Thoracic aorta (tissue), 2 donors: ENCODE measurements at places on chromosomes 13 and 19. TPM values are rescaled to one million over a fixed set of nuclear protein-coding genes. Genes with fewer than 3 reads are reported as not detected.

The ODAD3 gene
- 2.0 TPM for total RNA-seq

The CNFN gene
- total RNA-seq, result not detected

The ANGPTL8 gene
- not detected for total RNA-seq

The CNN1 gene
- total RNA-seq, result 1,224 TPM

The CD37 gene
- 33.0 TPM for total RNA-seq

The CGB8 gene
- not detected for total RNA-seq

The RASGRP4 gene
- 16.9 TPM for total RNA-seq

The CDC42EP5 gene
- total RNA-seq, result 41.2 TPM

The PDCD5 gene
- 76.0 TPM for total RNA-seq

The KMT5C gene
- total RNA-seq, result 10.2 TPM

The SLC1A5 gene
- total RNA-seq, result 66.2 TPM

The CAPS gene
- 48.7 TPM for total RNA-seq

The RHPN2 gene
- total RNA-seq, result 2.4 TPM

The ATP1A3 gene
- 0.14 TPM for total RNA-seq

The NKPD1 gene
- total RNA-seq, result 0.81 TPM

The GDF15 gene
- total RNA-seq, result 25.5 TPM

The ZNF625 gene
- total RNA-seq, result 7.3 TPM

The SCN1B gene
- 25.1 TPM for total RNA-seq

The SGCG gene
- total RNA-seq, result 3.4 TPM

The RFX1 gene
- 5.7 TPM for total RNA-seq

The WDR88 gene
- not detected for total RNA-seq

The LIPE gene
- 4.5 TPM for total RNA-seq

The ZNF805 gene
- total RNA-seq, result 23.0 TPM

The LRP3 gene
- total RNA-seq, result 50.9 TPM

The COMMD6 gene
- 78.8 TPM for total RNA-seq

The ZNF816 gene
- total RNA-seq, result 6.5 TPM

The CLN5 gene
- total RNA-seq, result 29.1 TPM

The ASF1B gene
- total RNA-seq, result 1.1 TPM

The UBE2L5 gene
- not detected for total RNA-seq

The PSG7 gene
- not detected for total RNA-seq

The SIGLEC9 gene
- total RNA-seq, result 15.2 TPM

The TUBA3C gene
- total RNA-seq, result not detected

The PSG11 gene
- total RNA-seq, result not detected

The ZNF667 gene
- 4.6 TPM for total RNA-seq

The AP1M2 gene
- not detected for total RNA-seq
